Iris pigment epithelial cell (primary cell): ENCODE measurements at places on chromosomes 11 and 22.

DNA sequence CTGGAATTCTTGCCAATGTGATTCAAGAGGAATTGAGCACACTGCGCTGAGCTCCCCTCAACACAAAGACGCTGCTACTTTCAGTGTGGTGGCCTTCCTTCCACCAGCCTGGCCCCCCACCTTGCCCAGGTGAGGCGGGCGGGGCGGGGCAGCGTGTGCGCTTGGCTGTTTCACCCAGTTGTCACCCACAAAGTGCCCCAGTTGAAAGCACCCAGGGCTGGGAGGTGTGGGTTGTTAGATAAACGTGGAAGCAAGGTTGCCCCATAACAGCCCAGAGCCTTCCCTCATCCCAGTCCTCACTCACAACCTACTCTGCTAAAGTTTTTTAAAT is 43.1 kb downstream of the CACNG2 start:
- DNase-seq: no peak

- no peak for DNase-seq
These were observed 3.5 kb downstream of the SIK3 start for GRCh38 chr11:117094776-117095175.

DNA sequence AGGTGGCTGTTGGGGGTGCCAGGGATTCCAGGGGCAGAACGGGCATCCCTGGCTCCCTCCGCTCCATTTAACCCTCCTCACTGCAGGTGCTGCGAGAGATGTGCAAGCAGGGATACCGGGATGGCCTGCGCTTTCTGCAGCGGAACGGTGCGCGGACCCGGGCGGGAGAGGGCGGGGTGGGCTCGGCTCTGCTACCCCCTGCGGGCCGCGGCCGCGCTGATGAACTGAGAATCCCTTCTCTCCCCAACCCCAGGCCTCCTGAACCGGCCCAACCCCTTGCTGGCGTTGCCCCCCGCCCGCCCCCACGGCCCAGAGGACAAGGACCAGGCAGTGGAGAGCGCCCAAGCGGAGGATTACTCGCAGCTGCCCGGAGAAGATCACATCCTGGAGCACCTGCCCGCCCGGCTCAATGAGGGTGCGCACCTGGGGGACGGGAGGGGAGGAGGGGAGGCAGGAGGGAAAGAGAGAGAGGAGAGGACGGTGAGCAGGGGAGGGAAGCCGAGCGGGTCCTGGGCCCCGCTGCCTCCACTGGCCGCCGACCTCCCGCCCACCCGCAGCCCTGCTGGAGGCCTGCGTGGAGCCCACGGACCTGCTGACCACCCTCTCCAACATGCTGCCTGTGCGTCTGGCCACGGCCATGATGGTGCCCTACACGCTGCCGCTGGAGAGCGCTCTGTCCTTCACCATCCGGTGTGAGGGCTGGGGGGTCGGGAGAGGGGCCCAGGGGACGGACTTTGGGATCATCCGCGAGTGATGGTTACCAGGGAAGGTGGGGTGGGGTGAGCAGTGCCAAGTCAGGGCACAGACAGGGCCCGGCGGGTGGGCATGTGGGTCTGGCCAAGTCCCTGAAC is 4.1 kb upstream of the CRACR2B start:
- DNase-seq: no peak

GRCh38 chr11:13051257-13051656 is 42.1 kb downstream of the RASSF10 start:
- DNase-seq: no peak

DNA sequence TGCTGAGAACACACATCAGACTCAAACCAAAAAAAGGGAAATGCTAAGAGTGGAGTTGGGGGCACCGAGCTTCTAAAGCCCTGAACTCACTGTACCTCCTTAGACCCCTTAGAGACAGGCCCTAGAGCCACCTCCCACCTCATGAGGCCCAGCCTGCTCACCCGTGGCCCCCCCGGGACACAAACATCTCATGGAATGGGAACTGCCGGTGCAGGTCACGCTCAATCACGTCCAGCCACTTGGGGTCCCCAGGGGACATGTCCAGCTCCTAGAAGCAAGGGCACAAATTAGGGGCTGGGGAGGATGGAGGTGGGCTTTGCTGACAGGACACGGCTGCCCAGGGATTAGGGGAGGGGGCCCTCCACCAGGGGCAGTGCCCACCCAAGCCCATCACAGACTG is 6.3 kb upstream of the CASTOR1 start:
- no peak for DNase-seq
